ENCODE measurements at places on chromosomes 4 and X.

GRCh38 chr4:113761620-113762185 lies at the start of gene CAMK2D:
TSS of gene CAMK2D (minus strand) at chr4:113761738. CDS start at chr4:113761068, 670 bp downstream.
- peak; percentile 51 for DNase-seq

- DNase-seq = no peak
Observed at GRCh38 chrX:155959018-155959587, 38.4 kb upstream of the IL9R start.

- no peak for DNase-seq
Observed at GRCh38 chr4:91282217-91282616, 1021.5 kb upstream of the GRID2 start.

DNA sequence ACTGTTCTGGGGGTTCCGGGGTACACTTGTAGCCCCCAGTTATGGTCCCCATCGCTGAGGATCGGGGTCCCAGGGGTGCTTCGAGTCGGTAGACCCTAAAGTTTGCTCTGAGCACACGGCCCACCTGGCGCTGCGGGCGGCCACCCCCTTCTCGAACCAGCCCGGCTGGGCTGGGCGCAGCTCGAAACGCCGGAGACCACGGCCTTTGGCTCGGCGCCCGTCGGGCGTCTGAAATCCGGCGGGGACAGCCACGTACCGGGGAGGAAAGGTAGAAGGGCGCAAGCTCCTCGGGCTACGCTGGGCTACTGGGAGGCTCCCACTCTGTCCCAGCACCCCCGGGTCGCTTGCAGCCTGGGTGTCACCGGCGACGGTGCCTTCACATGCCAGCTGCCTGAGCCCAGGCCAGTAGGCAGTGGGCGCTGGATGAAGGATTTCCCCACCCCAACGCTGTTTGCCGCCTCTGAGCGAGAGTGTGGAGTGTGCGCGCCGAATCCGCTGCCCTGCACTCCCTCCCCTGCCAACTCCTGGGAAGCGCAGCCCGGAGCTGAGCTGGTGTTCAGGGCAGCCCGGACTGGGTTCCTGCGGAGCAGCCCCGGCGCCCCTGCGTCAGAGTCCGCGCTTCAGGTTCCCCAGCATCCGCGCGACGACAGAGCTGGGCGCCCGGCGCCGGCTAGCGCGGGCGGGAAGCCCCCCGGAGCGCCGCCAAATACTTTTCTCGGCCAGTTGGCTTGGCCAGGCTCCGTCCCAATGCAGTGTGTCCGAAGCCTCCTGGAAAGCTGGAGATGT lies 637 bp downstream of the MAMLD1 start:
- DNase-seq = peak; percentile 16

DNA sequence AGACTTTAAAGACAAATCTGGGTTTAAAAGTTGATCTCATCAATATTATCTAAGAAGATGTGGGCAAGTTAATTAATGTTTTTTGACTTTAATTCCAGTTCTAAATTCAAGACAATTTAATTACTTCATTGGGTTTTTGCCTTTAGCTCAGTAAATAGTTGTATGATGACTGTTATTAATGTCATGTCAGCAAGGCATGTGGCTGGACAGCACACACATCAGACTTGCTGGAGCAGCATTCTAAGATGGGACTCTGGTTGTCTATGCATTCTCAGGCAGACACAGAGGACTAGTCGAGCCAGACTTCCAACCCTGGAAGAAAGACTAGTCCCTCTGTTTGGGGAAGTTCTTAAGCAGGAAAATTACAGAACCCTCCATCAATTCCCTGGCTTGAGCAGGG lies 180.7 kb upstream of the GK2 start:
- DNase-seq = no peak

- no peak for DNase-seq
Observed at GRCh38 chr4:105145903-105146275, 787 bp upstream of the TET2 start.

- peak; percentile 44 for DNase-seq
Observed at GRCh38 chr4:7462509-7462971, 27.8 kb upstream of the PSAPL1 start.

- no peak for DNase-seq
Observed at GRCh38 chrX:123361371-123361770, 177.3 kb downstream of the GRIA3 start.

GRCh38 chr4:54913751-54914526 lies 211.5 kb downstream of the KDR start:
- no peak for DNase-seq

- no peak for DNase-seq
Observed at GRCh38 chr4:2126309-2127043, 67.3 kb downstream of the NAT8L start.

- no peak for DNase-seq
Observed at GRCh38 chrX:24133312-24133711, 16.2 kb upstream of the ZFX start.

GRCh38 chr4:104826171-104826570 lies 320.5 kb upstream of the TET2 start:
- DNase-seq = no peak

DNA sequence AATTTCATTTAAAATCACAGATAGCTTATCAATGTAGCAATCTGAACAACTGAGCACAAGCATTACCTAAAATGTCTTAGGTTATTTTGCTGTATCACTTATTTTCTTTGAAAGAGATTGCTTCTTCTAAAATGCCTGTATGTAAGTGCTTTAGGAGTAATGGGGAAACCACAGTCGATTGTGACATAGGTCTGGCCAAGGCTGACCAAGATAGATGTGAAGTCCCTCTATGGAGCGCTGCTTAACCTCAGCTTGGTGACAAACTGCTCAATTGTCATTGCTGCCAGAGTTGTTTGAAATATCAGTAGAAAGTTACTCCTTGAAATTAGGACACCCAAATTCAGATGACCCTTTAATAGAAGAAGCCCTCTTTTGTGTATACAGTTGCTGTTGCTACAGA lies 401.9 kb upstream of the NDST4 start:
- no peak for DNase-seq

- no peak for DNase-seq
Observed at GRCh38 chr4:81698538-81699296, 227.0 kb upstream of the RASGEF1B start.

DNA sequence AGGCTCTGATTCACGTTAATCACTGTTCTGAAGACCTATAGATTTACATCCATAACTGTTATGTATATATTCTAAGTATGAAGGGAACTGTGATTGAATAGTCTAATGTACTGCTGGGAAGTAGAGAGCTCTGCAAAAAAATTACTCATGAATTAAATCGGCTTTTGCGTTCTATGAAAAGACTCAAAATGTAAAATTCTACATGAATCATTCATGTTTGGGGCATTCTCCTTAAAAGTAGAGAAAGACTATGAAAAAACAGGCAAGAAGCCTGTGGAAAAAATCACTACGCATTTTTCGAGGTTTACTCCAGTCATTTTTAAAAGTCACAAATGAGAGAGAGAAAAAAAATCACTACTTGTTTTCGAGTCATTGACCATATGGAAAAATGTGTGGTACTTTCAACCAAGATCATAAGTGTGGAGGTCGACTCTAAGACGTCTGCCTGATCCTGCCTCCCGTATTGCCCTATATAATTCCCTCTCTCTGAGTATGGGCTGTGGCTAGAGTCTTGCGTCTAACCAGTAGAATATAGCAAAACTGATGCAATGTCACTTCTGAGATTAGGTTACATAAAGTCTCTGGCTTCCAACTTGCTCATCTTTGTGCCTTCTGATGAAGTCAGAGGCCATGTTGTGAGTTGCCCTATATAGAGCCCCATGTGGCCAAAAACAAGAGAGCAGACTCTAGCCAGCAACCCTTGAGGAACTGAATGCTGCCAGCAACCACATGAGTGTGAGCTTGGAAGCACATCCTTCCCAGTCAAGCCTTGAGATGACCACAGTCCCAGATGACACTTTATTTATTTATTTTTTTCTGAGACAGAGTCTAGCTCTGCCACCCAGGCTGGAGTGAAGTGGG lies 32.1 kb upstream of the VEGFD start:
- DNase-seq = no peak
